ENCODE measurements at places on chromosomes 5 and 9. TPM values are rescaled to one million over a fixed set of nuclear protein-coding genes. Genes with fewer than 3 reads are reported as not detected.

Gene GABRA1
- polyA plus RNA-seq = not detected

Gene RNF14
- polyA plus RNA-seq = 11.0 TPM

Gene IFNA21
- not detected for polyA plus RNA-seq

Gene LRRC19
- not detected for polyA plus RNA-seq

Gene ICE1
- polyA plus RNA-seq = 9.1 TPM

Gene PCDHB15
- 0.48 TPM for polyA plus RNA-seq

Gene SLIT3
- 0.04 TPM for polyA plus RNA-seq

Gene NEUROG1
- not detected for polyA plus RNA-seq

Gene NEK6
- polyA plus RNA-seq = 119 TPM

Gene SLC46A2
- polyA plus RNA-seq = not detected

Gene MTX3
- 9.9 TPM for polyA plus RNA-seq

Gene TNFSF8
- polyA plus RNA-seq = not detected

Gene CCNH
- polyA plus RNA-seq = 42.5 TPM

Gene PRRC2B
- 20.8 TPM for polyA plus RNA-seq

Gene F2RL2
- polyA plus RNA-seq = not detected

Gene TSLP
- not detected for polyA plus RNA-seq

Gene DAB2IP
- polyA plus RNA-seq = 37.9 TPM

Gene NAIP
- 6.2 TPM for polyA plus RNA-seq

Gene TXNDC8
- not detected for polyA plus RNA-seq

Gene RASGRF2
- polyA plus RNA-seq = 21.0 TPM

Gene CD74
- 34.1 TPM for polyA plus RNA-seq

Gene GRM6
- polyA plus RNA-seq = not detected

Gene FST
- polyA plus RNA-seq = 136 TPM

Gene SLC27A6
- not detected for polyA plus RNA-seq

Gene FAXDC2
- polyA plus RNA-seq = 49.5 TPM

Gene AQP7
- 5.6 TPM for polyA plus RNA-seq

Gene WASHC1
- 13.0 TPM for polyA plus RNA-seq

Gene PCDHB4
- 0.08 TPM for polyA plus RNA-seq

Gene ADAMTS16
- polyA plus RNA-seq = 0.03 TPM

Gene FBP1
- polyA plus RNA-seq = 0.53 TPM

Gene ENTPD8
- polyA plus RNA-seq = 0.26 TPM

Gene ACTBL2
- not detected for polyA plus RNA-seq

Gene SLU7
- polyA plus RNA-seq = 13.6 TPM

Gene KLF9
- polyA plus RNA-seq = 7.2 TPM

Gene PCDHA8
- 0.03 TPM for polyA plus RNA-seq

Gene ASTN2
- polyA plus RNA-seq = 5.2 TPM

Gene BRINP1
- polyA plus RNA-seq = not detected

Gene APBA1
- 0.01 TPM for polyA plus RNA-seq

Gene EMB
- polyA plus RNA-seq = 0.01 TPM

Gene MYOT
- polyA plus RNA-seq = not detected

Gene SLC6A7
- polyA plus RNA-seq = not detected

Gene CEP72
- polyA plus RNA-seq = 3.4 TPM

Gene LHFPL2
- polyA plus RNA-seq = 6.0 TPM

Gene TRIM14
- polyA plus RNA-seq = 10.7 TPM

Gene RMRP
- 51.4 TPM for polyA plus RNA-seq

Gene INSL4
- not detected for polyA plus RNA-seq

Gene TYRP1
- not detected for polyA plus RNA-seq

Gene DNAH5
- polyA plus RNA-seq = 0.09 TPM

Gene SMIM33
- polyA plus RNA-seq = not detected

Gene SHOC1
- polyA plus RNA-seq = not detected

Gene SCGB3A1
- 0.17 TPM for polyA plus RNA-seq

Gene FGF18
- polyA plus RNA-seq = not detected

Gene CRHBP
- polyA plus RNA-seq = not detected

Gene WNT8A
- polyA plus RNA-seq = 0.04 TPM

Gene HTR4
- not detected for polyA plus RNA-seq

Gene C8G
- 12.8 TPM for polyA plus RNA-seq

Data from HepG2 (cell line).